ENCODE measurements at places on chromosomes 16 and 17. TPM values are rescaled to one million over a fixed set of nuclear protein-coding genes. Genes with fewer than 3 reads are reported as not detected.
A peak's percentile ranks its signal among the peaks of the same experiment; 100 is the strongest.

Gene GRIN2A
- not detected for polyA plus RNA-seq

Gene ANTKMT
- polyA plus RNA-seq = 60.3 TPM

Gene LRRC46
- polyA plus RNA-seq = 0.11 TPM

Gene STX4
- polyA plus RNA-seq = 27.2 TPM

Gene SPAG9
- 6.8 TPM for polyA plus RNA-seq

Gene SLC13A2
- not detected for polyA plus RNA-seq

Gene HOXB3
- not detected for polyA plus RNA-seq

Gene CCL16
- not detected for polyA plus RNA-seq

Gene SLC16A5
- polyA plus RNA-seq = 2.2 TPM

Gene SLC4A1
- polyA plus RNA-seq = not detected

- peak; percentile 53 for DNase-seq
Observed at GRCh38 chr17:4249452-4250029, 14.2 kb downstream of the ANKFY1 start.

- DNase-seq = no peak
Observed at GRCh38 chr16:17773698-17774101, 302.9 kb upstream of the XYLT1 start.

- DNase-seq = no peak
Observed at GRCh38 chr17:12391468-12391867, 274.2 kb upstream of the MYOCD start.

DNA sequence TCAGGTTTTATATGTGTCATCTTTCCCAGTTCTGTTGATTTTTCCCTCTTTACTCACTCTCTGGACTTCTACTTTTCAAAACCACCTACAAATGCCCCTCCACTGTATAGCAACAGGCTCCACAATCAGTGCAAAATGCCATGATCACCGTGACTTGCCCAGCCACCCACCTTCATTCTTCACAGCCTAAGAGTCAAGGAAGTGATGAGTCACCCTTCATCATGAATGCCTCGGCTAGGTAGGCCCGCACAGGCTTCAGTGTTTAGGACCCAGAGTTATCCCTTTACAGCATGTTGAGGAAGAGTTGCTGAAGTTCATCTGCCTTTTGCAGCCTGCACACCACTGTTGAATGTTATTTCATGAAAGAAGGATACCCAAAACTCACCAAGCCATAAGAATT lies 158.6 kb downstream of the PMP22 start:
- DNase-seq = no peak

DNA sequence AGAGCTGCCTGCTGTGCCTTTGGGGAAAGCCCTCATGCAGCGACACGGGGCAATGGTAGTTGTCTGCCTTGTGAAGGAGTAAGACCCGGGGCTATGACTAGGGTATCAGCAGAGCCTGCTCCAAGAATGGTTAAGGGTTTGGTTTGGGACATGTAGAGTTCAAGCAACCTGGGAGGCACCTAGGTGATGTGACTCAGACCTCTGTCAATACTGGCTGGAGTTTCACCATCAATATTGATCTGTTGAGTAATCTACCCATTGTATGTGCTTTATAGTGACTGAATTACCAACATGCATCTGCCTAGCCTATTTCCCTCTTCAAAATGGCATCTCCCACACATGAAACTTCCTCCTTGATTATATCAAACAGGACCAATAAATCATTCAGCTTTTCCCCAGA lies 398.4 kb upstream of the HSBP1 start:
- DNase-seq = no peak

- DNase-seq = no peak
Observed at GRCh38 chr16:64919929-64920607, 201.8 kb downstream of the CDH11 start.

- DNase-seq = peak; percentile 73
Observed at GRCh38 chr16:56576585-56577299, 11.9 kb downstream of the MT4 start.

GRCh38 chr16:1526608-1527555 lies 6.6 kb upstream of the TMEM204 start:
- peak; percentile 40 for DNase-seq

DNA sequence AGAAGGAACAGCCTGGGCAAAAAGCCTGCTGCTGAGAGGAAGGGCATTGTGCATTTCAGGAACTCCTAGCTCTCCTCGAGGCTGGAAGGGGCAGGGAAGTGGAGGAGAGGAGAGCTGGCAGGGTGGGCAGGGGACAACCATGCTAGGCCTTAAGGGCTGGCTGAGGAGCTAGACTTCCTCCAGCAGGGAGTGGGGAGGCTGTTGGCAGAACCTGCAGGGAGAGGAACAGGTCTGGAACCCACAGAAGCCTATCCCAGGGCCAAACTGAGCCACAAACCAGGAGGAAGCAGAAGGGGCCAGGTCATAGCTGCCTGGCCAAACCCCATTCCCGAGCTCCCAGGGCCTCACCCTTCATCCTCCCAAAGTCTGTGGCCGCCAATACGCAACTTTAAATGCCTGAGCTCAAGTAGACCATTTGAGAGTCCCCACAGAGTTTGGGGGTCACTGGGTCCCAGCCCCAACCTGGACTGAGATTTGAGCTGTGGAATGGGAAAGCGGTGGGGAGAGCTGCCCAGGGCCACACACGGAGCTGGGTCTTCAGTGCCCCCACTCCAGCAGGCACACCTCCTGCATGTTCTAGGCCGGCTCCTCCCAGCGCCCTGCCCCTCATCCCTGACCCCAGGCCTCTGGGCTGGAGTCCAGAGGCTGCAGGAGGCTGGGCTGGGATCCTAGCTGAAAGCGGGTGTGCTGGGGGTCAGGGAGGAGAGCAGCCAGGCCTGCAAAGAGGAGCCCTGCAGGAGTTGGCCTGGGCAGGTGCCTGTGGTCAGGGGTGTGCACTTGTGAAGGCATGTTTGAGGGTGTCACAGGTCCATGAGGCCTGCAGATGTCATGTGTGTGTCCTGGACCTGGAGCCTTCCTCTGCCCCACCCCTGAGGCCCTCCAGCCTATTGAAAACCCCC lies 4.5 kb downstream of the CDH5 start:
- DNase-seq = no peak

DNA sequence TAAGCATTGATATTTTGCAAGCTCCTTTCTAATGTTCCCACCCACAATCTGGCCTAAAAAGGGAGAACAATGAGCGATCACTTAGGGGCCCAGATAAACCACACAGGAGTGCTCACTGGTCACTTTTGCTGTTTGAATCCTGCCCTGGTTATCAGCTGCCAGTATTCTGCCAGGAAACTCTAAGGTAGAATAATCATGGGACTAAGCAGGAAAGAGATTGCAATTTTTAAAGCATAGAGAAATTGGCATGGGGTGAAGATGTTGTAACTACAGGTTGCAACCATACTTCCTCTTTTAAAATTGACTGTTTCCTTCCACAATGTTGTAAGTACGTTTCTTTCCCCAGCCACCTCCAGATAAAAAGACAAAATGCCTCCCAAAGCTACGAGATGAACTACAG lies 251.2 kb upstream of the CDH11 start:
- no peak for DNase-seq

DNA sequence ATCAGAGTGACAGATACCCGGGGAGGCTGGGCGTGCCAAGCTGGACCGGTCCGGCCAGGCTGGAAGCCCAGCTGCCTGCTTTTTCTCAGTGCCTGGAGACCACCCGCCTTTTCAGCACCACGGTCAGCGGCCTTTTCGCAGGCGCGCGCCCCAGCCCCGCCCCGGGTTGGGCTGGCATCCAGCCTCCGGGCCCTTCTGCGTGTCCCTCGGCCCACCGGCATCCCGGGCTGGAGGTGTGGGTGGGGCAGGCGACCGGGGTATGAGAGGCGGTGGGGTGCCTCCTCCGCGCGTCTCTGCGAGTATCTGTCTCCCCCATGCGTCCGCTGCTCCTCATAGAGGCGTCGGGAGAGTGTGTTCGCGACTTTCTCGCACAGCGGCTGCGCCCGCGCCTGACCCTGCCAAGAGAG lies 102.5 kb downstream of the MRM1 start:
- DNase-seq = no peak

DNA sequence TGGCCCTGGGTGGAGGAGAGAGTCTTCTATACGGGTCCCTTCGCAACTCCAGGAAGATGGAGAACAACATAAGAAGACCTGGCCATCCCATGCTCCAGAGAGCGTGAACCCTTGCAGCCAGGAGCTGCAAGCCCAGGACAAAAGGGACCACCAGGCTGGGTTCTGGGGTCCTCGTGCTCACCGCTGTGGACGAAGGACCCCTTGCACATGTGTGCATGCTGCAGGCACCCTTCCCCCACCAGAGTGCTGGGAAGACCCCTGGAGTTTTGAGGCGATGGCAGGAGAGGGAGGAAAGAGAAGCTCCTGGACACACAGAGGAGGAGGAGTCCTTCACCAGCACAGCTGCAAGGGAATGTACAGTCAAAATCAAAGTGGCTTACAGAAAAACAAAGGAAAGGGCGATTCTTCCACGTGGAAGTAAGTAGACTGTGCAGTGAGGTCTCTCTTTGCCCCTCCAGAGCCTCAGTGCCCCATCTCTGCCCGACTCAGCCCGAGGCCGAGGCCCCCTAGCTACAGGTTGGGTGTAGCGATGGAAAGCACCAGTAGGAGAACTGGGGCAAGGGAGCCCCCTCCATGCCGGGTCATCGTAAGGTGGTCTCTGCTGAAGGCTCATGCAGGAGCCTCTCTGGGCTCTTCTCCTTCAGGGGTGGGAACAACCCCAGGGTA lies 51.3 kb downstream of the PIMREG start:
- DNase-seq = no peak

- no peak for DNase-seq
Observed at GRCh38 chr16:89739383-89739782, 18.0 kb downstream of the ZNF276 start.

- DNase-seq = no peak
Observed at GRCh38 chr17:5846001-5846400, 224.2 kb upstream of the WSCD1 start.

- DNase-seq = no peak
Observed at GRCh38 chr17:16215002-16215272, 397 bp downstream of the NCOR1 start.

- DNase-seq = no peak
Observed at GRCh38 chr17:63841350-63842172, 924 bp downstream of the SMARCD2 start.

DNA sequence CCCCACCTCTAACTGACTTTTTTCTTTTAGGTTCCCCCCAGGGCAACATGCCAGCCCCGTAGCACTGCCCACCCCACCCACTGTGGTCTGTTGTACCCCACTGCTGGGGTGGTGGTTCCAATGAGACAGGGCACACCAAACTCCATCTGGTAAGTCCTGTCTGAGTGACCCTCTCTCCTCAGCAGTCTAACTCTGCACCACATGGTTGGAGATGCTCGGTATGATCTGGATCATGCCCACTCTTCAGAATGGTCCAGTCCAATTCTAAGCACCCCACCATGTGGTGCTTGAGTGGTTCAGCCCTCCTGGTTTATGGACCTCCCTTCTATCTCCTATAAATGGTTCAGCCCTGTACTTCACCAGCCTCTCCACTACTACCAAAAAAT lies 5.9 kb downstream of the KDM6B start:
- no peak for DNase-seq

- DNase-seq = no peak
Observed at GRCh38 chr17:21240369-21241055, 12.7 kb downstream of the NATD1 start.

DNA sequence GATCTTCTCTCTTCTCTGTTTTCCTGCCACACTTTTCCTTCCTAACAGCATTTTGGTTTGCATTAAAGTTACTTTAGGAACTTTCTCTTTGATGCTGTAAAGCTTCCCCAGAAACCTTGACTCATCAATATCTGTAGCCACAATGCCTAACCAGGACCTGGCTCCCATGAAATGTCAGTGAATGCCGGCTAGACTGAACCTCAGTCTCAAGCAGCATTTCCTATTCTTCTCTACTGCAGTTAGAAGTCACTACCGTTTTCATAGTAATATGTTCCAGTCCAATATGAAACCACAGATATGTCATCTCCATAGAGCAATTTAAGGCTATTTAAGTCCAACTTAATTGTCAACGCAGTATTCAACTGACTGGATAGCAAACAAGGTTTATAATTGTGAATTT lies 28.9 kb downstream of the ITFG1 start:
- DNase-seq = no peak

DNA sequence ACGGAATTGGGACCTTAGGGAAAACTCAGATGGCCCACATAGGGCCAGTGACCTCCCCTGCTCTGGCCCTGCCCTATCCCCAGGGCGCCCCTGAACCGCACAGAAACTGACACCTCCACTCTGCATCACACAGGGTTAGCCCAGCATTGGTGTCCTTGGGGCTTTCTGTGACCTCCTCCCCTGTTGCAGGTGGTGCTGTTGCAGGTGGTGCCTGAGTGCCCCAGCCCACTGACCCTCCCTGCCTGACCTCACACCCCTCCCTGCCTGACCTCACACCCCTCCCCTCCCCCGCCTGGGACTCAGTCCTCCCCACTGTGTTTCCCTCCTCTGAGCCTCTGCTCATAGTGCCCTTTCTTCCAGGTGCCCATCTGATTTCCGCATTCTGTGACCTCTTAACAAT lies 21.4 kb downstream of the TNFRSF13B start:
- no peak for DNase-seq

DNA sequence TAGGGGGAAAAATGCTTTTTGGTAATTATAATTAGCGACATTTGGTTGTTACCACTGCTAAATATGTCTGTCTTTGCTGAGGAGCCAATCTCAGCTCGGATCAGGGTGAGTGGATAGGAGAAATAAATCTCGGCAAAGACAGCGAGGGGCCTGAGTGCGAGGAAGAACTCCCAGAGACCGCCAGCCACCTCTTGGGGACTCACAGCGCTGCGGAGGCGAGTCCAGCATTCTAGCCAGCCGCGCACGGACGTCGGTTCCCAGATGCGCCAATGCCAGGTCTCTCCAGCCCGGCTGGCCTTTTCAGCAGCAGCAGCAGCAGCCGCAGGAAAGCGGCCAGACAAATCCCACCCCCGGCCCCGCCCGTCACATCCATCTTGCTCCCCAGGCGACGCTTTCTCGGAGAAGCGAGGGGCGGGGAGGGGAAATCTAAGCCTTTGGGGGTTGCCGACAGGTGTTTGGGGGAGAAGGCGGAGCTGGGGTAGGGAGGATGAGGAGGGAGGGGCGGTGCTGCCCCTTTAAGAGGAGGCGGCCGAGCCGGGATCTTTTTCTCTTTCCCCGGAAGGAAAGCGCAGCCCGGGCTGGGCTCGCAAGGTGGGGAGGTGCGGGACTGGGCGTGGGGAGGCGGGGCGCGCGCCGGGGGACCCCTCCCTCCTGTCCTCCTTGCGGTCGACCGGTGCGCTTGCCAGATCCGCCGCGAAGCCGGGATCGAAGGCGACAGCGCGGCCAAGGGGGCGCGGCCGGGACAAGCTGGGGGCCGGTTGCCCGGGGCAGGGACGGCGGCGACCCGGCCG lies at the start of gene ITGA3:
Gene ITGA3, plus strand, starts transcription at position 685 of the 791 bp plus-strand sequence. CDS start 330 bp downstream, outside the sequence.
- peak; percentile 41 for DNase-seq

All from CD4-positive, CD25-positive, alpha-beta regulatory T cell (primary cell).